Mucosa of descending colon (tissue), 3 donors: ENCODE measurements at places on chromosomes 16 and 17. TPM values are rescaled to one million over a fixed set of nuclear protein-coding genes. Genes with fewer than 3 reads are reported as not detected.

GRCh38 chr16:73076324-73076810 is 28.4 kb upstream of the ZFHX3 start:
- DNase-seq, result no peak

GRCh38 chr17:66054242-66054641 is 137.7 kb downstream of the CEP112 start:
- no peak for DNase-seq

The CSH1 gene
- total RNA-seq, result not detected

GRCh38 chr16:19283637-19284036 is 1.9 kb upstream of the CLEC19A start:
- DNase-seq, result no peak

The RHBDL3 gene
- total RNA-seq, result 1.3 TPM

The ABCA8 gene
- 42.1 TPM for total RNA-seq
